ENCODE measurements at places on chromosomes 7 and 10. TPM values are rescaled to one million over a fixed set of nuclear protein-coding genes. Genes with fewer than 3 reads are reported as not detected.

The FGL2 gene
- 4.0 TPM for total RNA-seq

The SERPINE1 gene
- 0.36 TPM for total RNA-seq

The UCN3 gene
- total RNA-seq: not detected

The HOXA1 gene
- total RNA-seq: 0.16 TPM

The NUPR2 gene
- not detected for total RNA-seq

The SLC26A3 gene
- total RNA-seq: not detected

DNA sequence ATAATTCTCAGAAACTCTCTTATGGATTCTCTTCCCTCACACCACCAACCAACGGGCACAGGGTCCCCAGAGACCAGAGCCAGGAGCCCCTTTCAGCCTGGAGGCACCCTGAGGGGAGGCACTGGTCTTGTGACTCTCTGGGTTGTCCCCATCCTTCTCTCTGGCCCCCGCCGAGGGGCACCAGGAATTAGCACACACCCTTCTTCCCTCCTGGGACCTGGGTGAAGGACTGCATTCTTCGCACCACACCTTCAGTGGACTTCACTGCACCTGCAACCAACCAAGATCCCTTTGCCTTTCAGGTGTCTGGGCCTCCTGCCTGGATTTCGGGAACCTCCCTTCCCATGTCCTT lies 22.1 kb downstream of the PLAC9 start:
- DNase-seq: no peak

DNA sequence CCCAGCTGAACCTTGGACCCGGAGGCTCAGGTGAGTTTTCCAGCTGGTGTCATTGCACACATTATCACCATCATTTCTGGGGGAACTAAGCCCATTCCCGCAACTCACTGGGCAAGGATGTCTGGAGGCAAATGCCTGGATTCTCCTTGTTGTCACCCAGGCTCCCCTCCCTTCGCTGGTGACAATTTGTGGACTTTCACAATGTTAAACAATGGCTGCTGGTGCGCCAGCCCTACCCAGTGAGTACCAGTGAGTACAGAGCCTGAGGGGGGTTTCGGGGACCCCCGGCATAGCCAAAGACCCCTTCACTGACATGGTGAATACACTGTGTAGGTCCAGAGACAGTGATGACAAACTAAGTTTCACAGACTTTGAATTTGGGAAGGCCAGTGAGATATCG lies 189.2 kb downstream of the ADARB2 start:
- no peak for DNase-seq

DNA sequence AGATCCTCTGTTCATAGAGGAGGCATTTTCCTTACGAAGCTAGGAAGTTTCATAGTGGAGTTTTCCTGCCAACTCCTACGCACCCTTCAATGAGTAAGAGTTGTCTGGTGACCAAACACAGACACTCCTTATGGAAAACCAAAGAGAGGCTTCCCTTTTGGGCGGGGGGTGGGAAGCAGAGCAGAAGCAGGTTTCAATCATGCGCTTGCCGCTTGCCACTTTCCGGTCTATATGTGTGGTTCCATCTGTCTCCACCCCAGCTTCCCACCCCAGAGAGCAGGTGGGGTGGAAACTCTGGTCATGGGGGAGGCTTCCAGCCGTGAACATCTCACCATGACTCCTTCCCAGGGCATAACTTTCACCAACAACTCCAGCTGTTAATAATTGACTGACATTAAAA lies 68.8 kb upstream of the GRB10 start:
- DNase-seq: no peak

DNA sequence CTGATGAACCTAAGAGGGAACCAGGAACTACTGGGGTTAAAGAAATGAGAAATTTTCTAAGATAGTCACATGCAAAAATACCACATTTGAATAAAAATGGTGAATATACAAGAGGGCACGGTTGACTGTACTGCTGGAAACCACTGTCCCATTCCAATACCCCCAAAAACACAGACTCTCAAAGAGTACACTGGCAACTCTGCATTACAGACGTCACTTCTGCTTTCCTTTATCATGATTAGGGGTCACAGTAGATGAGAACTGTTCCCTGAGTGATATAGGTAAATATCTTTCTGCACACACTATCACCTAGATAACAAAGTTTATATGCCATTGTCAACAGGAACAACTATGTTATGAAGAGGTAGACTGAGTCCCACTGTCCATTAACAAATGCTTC lies 69.5 kb downstream of the RAPGEF5 start:
- DNase-seq: no peak

- no peak for DNase-seq
These were observed 34.5 kb downstream of the SMURF1 start for GRCh38 chr7:99109108-99110051.

- no peak for DNase-seq
These were observed 167.9 kb downstream of the CUX1 start for GRCh38 chr7:101985057-101985902.

DNA sequence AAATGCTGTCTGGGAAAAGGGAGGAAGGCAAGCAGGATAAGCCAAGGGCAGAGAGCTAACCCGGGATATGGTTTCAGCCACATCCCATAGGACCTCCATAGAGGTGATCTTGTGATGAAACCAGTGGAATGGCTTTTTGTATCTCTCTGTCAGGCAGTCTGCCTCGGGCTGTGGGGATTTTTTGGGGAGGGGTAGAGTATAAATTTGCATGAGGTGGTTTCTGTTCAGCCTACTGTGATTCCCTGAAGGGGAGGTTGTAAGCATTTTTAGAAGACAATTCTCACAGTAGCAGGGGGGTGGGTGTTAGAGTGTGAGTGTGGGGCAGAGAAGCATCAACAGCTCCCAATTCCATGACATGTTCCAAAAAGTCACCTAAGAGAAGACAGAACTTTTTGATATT lies 11.8 kb downstream of the OR9A2 start:
- no peak for DNase-seq

- peak; percentile 76 for DNase-seq
These were observed 3.1 kb downstream of the ADIRF start for GRCh38 chr10:86971232-86971991.

- DNase-seq: no peak
These were observed 253.4 kb downstream of the WDR11 start for GRCh38 chr10:121104476-121105111.

- no peak for DNase-seq
These were observed 35.5 kb downstream of the COA1 start for GRCh38 chr7:43693687-43694398.
